ENCODE measurements at places on chromosomes 7 and 10.

GRCh38 chr7:128164061-128164954, 76.8 kb upstream of the LEP start:
- no peak for DNase-seq

- DNase-seq = no peak
Measured at GRCh38 chr7:85133560-85133959, 53.3 kb downstream of the SEMA3D start.

DNA sequence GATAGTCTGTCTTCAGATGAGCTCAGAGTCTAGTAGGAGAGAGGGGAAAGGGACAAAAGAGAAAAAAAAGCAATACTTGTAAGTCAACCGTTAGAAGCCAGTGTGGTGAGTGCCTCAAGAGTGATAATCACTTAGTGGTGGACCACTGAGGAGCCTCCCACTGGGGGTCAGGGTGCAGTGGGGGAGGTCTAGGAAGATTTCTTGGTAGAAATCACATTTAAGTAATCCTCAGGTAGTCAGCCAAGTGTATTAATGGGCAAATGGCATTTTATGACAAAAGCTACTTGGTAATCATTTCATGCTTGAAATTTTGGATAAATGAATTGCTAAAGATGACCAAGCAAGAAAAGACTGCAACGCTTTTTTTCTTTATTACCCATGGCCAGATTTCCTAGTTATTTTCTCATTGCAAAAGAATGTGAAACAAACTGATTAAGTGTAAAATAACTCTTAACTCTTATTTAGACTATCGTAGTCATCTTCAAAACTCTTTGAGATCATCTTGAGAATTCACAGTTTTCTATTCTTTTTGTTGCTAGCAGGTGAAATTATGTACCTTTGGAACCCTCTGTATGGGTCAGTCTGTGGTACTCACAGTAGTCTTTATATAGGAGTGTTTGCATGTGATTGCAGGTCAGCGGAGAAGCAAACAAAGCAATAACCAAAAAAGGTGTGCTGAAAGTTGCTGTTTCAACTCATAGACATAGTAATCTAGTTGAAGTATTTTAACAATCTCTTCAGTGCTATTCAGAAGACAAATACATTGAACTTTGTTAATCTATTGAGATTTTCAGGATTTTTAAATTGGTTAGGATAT, 63.9 kb downstream of the PPP1R9A start:
- DNase-seq = peak; percentile 31

DNA sequence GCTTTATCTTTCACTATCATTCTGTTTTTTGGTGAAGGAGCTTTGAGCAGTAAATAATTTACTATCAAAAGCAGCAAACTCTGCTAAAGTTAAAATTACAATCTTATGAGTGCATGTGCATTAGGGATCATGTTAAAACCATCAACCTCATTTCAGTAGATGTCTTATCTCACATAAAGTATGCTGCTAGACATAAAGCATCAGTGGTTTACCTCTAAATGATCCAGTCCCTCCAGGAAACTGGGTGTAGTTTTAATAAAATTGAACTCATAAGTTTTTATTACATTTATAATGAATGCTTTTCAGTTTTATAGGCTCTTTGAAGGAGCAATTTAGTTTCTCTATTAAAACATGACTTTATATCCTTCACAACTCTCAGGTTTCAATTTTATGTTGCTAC, 108.7 kb downstream of the LRRN3 start:
- DNase-seq = peak; percentile 10

- no peak for DNase-seq
Measured at GRCh38 chr10:86167762-86168128, 198.8 kb downstream of the GRID1 start.

- DNase-seq = no peak
Measured at GRCh38 chr7:73919694-73920375, 58.9 kb downstream of the TMEM270 start.

- DNase-seq = no peak
Measured at GRCh38 chr10:77071001-77071511, 566.6 kb downstream of the KCNMA1 start.

All from BJ (cell line).